ENCODE measurements at places on chromosomes 4 and X. TPM values are rescaled to one million over a fixed set of nuclear protein-coding genes. Genes with fewer than 3 reads are reported as not detected.

The PHOX2B gene
- not detected for total RNA-seq

The SCML2 gene
- 1.7 TPM for total RNA-seq

The MAGEB2 gene
- total RNA-seq, result not detected

The CLGN gene
- total RNA-seq, result 11.6 TPM

The ADGRG2 gene
- 0.17 TPM for total RNA-seq

The DCX gene
- not detected for total RNA-seq
